ENCODE measurements at places on chromosomes 4 and X. TPM values are rescaled to one million over a fixed set of nuclear protein-coding genes. Genes with fewer than 3 reads are reported as not detected.
A peak's percentile ranks its signal among the peaks of the same experiment; 100 is the strongest.

Gene GAGE2A
- not detected for total RNA-seq

Gene YIPF7
- total RNA-seq, result 0.80 TPM

DNA sequence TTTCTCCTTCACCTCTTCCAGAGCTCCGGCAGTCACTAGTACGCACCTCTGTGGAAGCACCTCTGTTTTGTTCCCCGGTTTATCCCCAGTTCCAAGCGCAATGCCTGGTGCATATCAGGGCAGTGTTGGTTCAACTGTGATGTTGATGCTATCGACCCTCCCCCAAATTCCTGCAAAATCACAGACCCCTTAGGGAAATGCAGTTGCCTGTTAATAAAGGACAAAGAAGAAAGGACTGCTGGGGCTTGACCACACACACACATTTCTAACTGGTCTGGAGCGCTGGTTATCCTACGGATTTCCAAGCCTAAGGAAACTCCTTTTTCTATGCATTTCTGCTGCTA lies 530 bp upstream of the NMU start:
- H3K27me3 ChIP-seq, result peaks cover 58% of the 10 kb centered on the region
- H3K4me3 ChIP-seq, result peak overlapping the region; percentile 79
- no peaks in the 10 kb centered on the region for H3K36me3 ChIP-seq
- DNase-seq, result no peak
- no peak overlapping the region for H3K27ac ChIP-seq

Gene TMSB4X
- total RNA-seq, result 4,478 TPM

Gene NSUN7
- 0.65 TPM for total RNA-seq

All from naive thymus-derived CD8-positive, alpha-beta T cell (primary cell).